ENCODE measurements at places on chromosomes 16 and 17. TPM values are rescaled to one million over a fixed set of nuclear protein-coding genes. Genes with fewer than 3 reads are reported as not detected.

The TBC1D3C gene
- polyA plus RNA-seq: not detected

The ELMO3 gene
- polyA plus RNA-seq: 1.1 TPM

The MAF gene
- polyA plus RNA-seq: 28.8 TPM

The SERPINF2 gene
- polyA plus RNA-seq: 2.4 TPM

The USP6 gene
- polyA plus RNA-seq: 30.0 TPM

The MRPL58 gene
- 24.0 TPM for polyA plus RNA-seq

The TSC2 gene
- polyA plus RNA-seq: 70.4 TPM

The DPEP2 gene
- 1.5 TPM for polyA plus RNA-seq

The PARD6A gene
- polyA plus RNA-seq: 1.0 TPM

The CD68 gene
- 25.6 TPM for polyA plus RNA-seq

The ZNF23 gene
- polyA plus RNA-seq: 10.8 TPM

DNA sequence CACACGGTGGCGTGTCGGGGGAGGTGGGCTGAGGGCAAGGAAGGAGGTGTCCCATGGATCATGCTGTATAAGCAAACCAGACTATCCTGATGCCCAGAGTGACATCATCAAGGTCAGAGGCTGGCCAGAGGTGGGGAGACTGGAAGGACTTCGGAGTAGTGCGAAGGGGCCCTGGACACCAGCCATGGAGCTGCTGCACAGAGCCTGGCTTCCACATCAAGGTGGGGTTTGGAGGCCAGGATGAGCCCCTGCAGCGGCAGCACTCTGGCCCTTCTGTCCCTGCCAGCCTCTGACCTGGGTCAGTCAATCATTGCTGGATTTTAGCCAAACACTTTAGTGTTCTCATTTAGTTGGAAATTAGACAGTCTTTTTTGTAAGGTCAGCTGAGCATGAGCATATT is 34.8 kb downstream of the MED13 start:
- DNase-seq: no peak

- peak; percentile 58 for DNase-seq
These were observed at the start of gene P3H4 for GRCh38 chr17:41811549-41812380. Gene P3H4, minus strand, starts transcription at chr17:41811949. Its CDS starts 34 bp downstream, at chr17:41811915.

- no peak for DNase-seq
These were observed 53.7 kb upstream of the DHX40 start for GRCh38 chr17:59511726-59512125.

DNA sequence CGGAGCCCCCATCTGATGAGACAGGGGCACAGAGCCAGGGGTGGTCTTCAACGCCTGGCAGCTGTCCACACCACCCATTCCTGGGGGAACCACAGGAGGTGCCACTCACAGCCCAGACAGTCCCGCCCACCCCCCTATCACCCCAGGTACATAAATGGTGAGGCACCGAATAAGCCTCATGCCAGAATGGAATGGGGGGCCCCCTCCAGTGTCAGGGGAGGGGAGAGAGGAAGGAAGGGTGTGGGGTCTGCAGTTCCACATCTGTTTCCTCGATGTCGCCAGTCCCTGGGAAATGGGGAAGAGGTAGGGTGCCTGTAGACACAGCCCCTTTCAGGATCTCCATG is 1.7 kb downstream of the TMC6 start:
- DNase-seq: no peak

DNA sequence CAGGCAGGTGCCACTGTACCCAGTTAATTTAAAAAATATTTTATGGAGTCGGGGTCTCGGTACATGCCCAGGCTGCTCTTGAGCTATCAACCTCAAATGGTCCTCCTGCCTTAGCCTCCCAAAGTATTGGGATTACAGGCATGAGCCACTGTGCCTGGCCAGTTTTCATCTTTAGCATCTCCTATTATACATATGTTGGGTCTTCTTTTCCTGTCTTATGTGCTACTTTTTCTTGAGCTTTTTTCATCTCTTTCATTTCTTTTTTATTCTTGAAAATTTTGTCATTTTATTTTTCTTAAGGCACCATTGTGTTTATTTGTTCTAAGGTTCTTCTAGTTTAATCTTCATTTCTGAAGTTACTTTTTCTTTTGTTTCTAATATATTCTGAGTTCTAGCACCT is 20.7 kb downstream of the BANP start:
- no peak for DNase-seq

- no peak for DNase-seq
These were observed at the start of gene SP6 for GRCh38 chr17:47850692-47851573. Gene SP6, minus strand, starts transcription at chr17:47851163. Its CDS starts 2,734 bp downstream, at chr17:47848429.

- DNase-seq: no peak
These were observed 20.0 kb upstream of the WFIKKN1 start for GRCh38 chr16:610513-611381.

GRCh38 chr16:81307770-81308169 is 7.0 kb upstream of the GAN start:
- DNase-seq: no peak

DNA sequence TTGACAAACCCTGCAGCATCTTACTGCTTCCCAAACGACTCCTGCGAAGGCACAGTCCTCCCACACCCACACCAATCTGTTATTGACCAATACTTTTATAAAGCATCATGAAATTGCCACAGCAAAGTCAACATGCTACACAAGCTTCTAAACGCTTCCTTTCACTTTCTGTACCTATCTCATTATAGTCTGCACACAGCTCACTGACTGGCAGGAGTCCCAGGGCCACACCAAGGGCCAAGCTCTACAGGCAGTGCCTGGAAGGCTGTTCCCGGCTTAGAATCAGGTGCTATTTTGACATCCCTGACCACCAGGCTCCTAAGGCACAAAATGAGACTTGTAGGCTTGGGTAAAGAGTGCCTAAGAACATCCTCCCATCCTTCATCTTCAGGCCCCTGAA is 39.5 kb downstream of the USP7 start:
- DNase-seq: no peak

DNA sequence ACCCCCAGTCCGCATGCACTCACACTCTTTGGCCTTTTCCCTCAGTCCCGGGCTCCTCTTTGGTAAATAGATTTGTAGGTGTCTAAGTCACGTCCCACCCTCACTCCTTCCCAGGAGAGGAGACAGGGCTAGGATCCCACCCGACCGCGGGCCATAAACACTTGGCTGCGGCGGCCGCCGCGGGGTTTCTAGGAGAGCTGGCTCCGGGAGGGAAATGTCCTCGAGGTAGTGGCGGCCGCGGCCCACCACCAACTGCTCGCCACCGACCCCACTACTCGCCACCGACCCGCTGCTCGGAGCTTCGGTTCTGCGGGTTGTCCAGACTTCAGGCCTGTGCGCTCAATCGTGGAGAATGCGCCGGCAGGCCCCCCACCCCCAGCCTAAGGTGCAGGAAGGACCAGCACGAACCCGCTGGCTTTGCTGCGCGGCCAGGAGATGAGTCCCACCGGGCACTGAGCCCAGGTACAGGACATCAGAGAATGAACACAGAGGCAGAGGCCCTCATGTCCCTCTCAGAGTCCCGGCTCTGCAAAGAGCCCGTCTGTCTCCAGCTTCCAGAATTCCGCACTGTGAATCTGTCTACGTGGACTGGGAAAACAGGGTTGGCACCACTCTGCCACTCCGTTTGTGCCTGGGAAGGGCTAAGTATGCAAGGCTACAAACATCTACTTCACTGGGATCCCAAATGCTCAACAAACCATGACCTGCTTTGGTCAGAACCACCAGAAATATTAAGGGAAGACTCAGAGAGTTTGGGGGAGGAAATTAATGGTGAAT is 2.5 kb downstream of the PRAC2 start:
- DNase-seq: no peak

DNA sequence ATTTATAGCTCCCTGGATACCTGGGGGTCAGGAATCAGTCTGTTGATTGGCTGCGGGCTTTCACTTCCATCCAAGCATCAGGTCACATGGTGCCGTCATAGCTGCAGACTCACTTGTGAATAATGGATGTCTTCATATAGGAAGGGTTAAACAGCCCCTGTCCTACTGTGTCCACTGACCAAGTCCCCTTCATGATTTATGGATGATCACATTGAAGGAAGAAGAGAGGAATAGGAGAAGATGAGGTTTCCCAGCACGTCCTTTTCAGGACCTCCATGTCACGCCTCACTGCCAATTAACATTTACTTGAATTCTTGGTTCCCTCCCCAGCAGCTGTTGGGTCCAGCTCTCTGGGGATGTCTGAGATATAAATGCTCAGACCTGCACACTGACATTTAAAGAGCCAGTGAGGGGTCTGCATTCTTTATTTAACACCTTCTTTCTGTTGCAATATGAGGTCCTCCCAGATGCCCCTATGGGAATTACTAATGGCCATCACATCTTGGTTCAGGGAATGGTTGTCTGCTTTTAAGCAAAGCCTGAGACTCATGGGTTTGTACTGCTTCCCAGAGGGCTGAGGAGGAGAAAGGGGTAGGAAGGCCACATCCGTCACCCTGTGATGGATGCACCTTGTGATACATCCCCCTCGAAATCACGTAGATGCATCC is 230.6 kb upstream of the HSBP1 start:
- no peak for DNase-seq

DNA sequence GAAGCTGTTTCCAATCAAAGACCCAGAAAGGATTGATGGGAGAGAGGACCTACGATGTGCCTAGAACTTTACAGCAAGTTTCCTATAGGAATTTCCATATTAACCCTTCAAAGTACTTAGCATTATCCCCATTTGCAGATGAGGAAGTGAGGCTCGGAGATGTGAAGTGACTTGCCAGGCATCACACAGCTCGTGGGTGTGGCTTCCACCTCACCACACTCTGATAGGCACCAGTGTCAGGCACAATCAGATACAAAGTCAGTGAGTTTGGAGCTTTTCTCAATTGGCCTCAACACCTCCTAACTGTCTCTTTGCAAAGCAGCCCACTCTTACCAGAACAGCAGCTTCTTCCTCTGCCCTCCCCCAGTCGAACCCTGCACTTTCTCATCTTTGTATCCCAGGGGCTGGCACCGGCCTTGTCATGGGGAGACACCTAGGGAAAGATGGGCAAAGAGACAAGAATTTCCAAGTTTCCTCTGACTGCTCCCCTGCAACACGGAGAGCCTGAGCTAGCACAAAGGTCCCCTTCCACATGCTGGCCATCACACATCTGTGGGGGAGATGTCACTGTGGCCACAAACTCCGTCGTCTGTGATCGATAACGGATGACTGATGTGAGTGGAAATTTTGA is 37.4 kb upstream of the CCL1 start:
- no peak for DNase-seq

DNA sequence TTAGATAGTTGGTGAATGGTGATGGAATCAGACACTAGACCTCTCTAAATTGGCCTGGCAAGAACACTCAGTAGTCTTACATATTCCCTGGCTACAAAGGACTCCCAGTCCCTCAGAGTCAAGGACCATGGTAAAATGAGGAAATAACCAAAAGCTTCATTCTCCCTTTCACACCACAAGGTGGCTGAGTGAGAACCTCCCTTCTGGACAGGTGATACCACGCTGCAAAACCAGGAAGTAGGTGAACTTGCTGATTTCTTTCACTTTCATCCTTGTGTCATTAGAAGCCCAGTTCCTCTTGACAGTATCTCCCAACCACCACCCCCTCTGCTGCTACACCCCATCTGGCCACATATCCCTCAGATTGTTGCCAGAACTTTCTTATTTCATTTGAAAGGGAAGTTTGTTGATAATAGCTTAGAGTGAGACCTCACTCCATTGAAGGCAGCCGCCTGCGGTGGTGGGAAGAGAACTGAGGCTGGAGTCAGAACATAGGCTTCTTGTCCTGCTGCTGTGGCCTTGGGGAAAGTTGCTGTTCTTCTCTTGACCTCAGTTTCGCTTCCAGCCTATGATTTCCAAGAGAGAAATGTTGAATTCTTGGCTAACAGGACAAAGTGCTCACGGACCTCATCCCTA is 290.6 kb upstream of the CCL2 start:
- no peak for DNase-seq

DNA sequence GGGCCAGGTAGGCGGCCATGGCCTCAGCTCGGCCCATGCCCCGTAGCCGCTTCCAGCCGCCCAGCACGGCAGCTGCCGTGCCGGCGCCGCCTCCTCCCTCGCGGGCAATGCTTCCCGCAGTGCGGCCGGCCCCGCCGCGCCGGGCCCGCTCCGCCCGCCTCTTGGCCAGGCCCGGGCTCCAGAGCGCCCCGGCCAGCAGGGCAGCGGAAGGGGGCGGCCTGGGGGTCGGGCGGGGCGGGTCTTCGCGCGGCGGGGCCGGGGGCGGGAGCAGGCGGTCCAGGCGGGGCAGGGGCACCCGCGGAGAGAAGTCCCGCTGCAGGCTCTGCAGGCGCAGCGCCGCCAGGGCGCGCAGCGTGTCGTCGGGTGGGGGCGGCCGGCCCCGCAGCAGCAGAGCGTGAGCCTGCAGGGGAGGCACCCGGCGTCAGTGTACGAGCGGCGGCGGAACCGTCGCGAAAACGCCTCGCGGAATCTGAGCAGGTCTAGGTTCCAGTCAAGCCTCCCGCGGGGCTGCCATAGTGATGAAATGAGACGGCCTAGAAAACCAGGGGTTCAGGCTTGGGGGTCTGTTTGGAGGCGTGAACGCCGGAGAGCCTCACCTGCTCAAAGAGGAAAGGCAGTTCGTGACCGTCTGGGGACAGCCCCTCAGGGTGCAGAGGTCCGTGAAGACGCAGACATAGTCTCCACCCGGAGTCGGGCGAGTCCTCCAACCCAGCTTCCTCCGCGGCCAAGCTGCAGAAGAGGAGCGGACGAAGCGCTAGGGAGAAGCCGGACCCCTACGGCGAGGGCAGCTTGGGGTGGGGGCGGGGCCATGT is 6.6 kb downstream of the PLEKHH3 start:
- no peak for DNase-seq

GRCh38 chr17:869567-870525 is 87.7 kb downstream of the MRM3 start:
- no peak for DNase-seq

Data from forelimb muscle (tissue), 1 donor.